Activated T-cell treated with anti-CD3 and anti-CD28 coated beads for 4 hours (primary cell): ENCODE measurements at places on chromosomes 3 and 15.

DNA sequence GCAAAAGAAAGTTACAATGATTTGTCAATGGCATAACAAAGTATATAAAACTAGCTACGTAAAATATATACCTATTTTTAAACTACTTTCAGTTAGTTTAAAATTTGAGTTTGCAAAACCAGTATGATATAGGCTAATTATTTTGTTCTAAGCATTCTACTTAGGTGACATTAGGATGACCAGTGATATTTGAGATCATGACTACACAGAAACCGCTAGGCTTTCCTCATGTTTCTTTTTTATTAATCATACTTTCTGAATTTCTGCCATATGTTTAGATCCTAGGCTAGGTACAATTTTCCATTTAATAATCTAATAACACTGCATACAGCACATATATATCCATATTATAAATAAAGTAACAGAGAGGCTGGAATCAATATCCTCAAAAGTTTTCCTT is 52.4 kb upstream of the XRN1 start:
- DNase-seq: no peak

DNA sequence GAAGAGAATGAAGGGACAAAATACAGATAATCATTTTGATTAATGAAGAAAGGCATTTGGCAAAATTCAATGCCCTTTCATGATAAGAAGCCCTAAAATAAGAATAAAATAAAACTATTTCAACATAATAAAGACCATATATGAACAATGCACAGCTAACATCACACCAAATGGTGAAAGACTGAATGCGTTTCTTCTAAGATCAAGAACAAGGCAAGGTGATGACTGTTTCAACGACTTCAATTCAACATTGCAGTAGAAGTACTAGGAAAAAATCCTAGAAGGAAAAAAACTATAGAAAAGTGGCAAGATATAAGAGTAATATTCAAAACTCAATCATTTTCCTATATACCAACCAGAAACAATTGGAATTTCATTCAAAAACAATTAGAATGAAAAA is 280.1 kb upstream of the GRM7 start:
- DNase-seq: no peak

- no peak for DNase-seq
These were observed 21.6 kb downstream of the IFT57 start for GRCh38 chr3:108200578-108200977.

DNA sequence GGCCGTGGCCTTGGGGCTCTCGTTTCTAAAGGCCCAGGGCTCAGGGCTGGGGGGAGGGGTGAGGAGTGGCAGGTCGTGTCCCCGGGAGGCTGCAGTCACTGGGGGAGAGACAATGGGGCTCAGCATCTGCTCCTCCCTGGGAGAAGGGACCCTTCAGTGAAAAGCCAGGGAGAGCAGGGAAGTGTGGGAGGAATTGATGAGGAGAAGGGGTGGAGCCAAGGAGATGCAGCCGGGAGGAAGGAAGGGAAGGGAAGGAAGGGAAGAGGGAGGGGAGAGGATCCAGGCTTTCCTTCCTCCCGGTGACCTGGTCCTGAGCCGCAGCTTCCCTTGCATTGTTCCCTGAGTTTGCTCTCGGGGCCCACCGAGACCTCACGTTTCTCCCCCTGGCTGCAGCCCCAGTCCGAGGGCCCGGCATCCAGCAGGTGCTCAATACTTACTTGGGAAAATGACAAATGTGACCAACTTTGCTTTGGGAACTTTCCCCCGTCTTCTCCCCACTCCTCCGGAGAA is 1.4 kb upstream of the ZNF710 start:
- no peak for DNase-seq

DNA sequence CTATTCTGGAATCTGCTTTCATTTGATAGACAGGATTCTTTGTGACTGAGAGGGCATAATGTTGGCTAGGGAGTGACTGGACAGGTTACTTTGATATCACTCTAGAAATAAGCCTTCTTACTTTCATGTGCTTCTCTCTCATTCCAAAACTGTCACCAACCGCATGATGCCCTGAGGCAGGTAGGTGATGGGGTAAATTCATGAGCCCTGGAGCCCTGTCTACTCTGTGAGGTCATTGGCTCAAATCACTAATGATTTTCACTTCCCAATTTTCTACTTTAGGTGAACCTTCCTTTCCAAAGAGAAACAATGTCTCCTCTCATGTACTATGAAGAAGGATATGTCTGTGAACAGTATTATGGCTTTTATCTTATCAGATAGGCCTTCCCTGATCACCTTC is 596.7 kb downstream of the TUSC7 start:
- DNase-seq: no peak

GRCh38 chr3:146546366-146546965 is 2.1 kb upstream of the PLSCR1 start:
- no peak for DNase-seq

DNA sequence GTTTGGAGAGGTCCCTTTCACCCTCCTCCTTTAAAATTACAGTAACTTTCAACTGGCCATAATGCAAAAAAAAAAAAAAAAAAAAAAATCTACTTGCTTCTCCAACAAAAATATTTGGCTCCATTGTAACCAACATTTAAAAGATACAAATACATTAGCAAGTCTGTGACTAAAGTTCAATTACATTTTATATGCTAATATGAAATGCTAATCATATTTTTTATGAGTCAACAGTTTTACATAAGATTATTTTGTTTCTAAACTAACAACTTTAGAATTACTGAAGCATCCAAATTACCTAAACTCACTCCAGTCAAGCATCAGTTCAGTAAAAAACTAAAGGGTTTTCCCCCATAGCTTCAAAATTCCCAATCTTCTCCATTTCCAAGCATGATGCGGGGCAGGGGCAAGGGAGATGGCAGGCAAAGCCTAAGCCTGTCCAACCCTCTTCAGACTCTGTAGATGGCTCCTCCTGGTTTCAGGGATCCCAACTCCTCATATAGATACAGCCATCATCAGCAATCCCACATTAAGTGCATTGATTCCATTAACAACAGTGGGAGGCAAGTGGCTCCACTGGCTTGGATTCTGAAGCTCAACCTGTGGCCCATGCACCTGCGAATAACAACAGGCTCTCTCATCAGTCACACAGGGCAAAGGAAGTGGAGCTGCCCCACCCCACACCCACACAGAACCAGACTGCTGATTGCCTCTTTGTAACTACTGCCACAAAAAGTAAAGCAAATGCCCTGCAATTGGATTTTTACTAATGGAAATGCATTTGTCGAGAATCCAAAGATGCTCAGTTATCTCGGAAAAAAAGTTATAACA is 15.0 kb downstream of the SFMBT1 start:
- peak; percentile 36 for DNase-seq

- no peak for DNase-seq
These were observed 83.0 kb downstream of the AKAP13 start for GRCh38 chr15:85463276-85463892.

DNA sequence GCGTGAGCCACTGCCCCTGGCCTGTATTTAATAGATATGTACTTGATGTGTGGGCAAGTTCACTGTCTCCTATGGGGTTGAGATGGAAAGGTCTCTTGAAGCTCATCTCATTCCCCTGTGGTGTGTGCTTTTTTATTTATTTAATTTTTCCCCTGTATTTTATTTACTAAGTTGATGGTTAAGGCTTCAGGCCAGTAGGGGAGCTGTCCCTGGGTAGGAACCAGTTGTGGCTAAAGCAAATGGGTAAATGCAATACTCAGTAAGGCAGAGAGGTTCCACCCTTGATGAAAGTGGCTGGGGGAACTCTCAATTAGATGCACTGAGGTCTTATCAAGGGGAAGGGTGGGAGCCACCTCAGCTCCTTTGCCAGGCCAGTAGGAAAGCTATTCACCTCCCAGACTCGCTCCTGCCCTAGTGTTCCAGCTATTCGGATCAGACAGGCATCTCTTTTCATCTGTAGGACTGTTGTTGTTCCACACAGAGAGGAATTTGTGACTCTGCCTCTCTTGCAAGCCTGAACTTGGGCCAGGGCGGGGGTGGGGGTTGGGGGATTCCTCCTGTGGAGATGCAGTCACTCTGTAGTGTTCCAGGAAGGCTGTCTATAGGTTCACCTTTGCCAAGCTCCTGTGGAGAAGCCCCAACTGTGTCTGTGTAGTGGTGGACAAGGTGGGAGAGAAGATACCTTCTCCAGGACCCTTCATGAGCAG is 26.1 kb downstream of the PCCB start:
- DNase-seq: no peak

- peak; percentile 31 for DNase-seq
These were observed 66.1 kb downstream of the SLC30A4 start for GRCh38 chr15:45456212-45457106.

- DNase-seq: no peak
These were observed 584 bp upstream of the LARS2 start for GRCh38 chr3:45387636-45388348.

DNA sequence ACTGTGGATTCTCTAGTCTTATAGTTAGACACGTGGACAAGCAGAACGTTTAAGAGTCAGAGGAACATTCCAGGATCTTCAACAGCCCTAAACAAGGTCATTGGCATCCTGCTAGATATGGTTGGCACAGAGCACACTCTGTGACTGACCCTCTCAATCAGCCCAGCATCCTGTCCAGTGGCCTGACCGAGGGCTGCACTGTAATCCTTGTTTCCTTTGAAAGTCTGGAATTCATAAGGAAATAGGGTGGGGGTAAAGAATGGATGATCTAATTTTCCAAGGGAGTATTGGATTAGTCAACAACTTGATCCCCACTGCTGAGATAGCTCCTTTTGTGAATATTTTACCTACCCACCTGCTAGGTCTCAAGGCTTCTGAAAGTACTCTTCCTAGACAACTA is 94.5 kb upstream of the DLG1 start:
- DNase-seq: no peak

- DNase-seq: no peak
These were observed 23.9 kb downstream of the ILDR1 start for GRCh38 chr3:121998030-121998580.

- DNase-seq: no peak
These were observed 40.8 kb downstream of the SRGAP3 start for GRCh38 chr3:9208605-9209152.

- DNase-seq: no peak
These were observed 228.2 kb downstream of the TCF12 start for GRCh38 chr15:57146506-57147201.

- no peak for DNase-seq
These were observed 42.1 kb downstream of the GOLGA6A start for GRCh38 chr15:74040109-74040850.

DNA sequence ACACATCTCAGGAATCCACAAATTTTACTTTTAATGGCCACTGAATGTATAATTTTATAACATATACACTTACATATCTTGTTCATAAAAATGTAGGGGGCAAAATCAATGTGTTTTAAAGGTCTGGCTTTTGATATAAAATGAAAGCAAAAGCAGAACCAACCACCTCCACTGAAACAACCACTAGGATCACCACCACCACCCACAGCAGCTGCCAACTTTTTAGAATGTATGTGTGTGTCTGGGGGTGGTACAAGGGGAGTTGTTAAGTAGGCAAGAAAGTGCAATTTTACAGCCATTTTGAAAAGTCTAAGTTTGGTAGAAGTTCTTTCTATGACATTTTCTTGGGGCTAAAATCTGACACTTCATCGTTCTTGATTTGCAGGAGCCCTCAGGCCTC is 44.0 kb downstream of the OTOL1 start:
- no peak for DNase-seq

GRCh38 chr3:55489798-55490132 is 2.7 kb upstream of the WNT5A start:
- no peak for DNase-seq

- DNase-seq: no peak
These were observed 105.0 kb downstream of the SSR3 start for GRCh38 chr3:156449710-156450574.

GRCh38 chr3:41888368-41889076 is 73.4 kb downstream of the ULK4 start:
- DNase-seq: no peak

GRCh38 chr3:23239211-23240068 is 36.3 kb downstream of the UBE2E2 start:
- no peak for DNase-seq

- peak; percentile 29 for DNase-seq
These were observed 79.3 kb downstream of the ATP10A start for GRCh38 chr15:25783607-25784540.

DNA sequence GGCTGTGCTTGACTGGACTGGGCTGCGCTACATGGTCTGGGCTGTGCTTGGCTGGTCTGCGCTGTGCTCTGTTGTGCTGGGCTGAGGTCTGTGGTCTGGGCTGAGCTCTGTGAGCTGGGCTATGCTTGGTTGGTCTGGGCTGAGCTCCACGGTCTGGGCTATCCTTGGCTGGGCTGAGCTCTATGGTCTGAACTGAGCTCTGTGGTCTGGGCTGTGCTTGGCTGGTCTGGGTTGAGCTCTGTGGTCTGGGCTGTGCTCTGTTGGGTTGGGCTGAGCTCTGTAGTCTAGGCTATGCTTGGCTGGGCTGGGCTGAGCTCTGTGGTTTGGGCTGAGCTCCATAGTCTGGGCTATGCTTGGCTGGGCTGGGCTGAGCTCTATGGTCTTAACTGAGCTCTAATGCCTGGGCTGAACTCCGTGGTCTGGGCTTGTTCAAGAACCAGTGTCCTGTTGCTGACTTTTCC is 92.0 kb downstream of the PLXNA1 start:
- no peak for DNase-seq

DNA sequence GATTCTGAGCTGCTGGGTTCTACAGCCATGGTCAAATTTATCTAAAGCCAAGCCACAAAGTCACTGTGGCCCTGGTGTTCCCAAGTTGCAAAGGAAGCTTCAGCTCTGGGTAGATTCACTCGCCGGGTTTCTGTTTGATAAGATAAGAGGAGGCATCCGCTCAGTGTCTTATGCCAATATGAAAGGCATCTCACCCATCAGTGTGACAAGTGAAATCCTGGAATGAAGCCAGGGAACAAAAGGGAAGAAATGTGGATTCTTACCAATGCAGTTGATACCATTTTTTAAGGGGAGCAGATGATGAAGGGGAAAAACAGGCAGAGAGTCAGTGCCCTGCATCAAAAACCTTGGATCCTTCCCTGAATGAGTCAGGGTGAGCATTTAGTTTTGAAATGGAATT is 2.8 kb upstream of the CPNE4 start:
- DNase-seq: no peak

- no peak for DNase-seq
These were observed 7.4 kb downstream of the STARD9 start for GRCh38 chr15:42582569-42583375.

DNA sequence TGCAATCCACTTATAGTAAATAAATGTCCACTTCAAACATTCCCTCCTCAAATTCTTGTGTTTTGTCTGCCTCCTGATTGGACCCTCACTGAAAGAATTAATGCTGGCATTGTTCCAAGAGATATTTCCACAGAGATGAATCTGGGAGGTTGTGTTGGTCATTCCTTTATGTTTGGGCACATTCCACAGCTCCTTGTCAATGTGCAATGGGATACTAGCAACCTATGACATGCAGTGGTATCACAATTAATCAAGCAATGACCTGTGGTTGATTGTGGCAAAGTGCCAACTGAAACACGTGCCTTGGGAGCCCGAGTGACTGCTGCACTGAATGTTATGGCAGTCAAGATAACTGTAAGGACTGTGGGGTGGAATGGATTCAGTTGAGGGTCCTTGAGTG is 55.0 kb upstream of the SNRPN start:
- no peak for DNase-seq
